ELF-1 (cell line): ENCODE measurements at places on chromosomes 7 and 10.

GRCh38 chr7:72268796-72269195, 143.3 kb downstream of the CALN1 start:
- DNase-seq = no peak

DNA sequence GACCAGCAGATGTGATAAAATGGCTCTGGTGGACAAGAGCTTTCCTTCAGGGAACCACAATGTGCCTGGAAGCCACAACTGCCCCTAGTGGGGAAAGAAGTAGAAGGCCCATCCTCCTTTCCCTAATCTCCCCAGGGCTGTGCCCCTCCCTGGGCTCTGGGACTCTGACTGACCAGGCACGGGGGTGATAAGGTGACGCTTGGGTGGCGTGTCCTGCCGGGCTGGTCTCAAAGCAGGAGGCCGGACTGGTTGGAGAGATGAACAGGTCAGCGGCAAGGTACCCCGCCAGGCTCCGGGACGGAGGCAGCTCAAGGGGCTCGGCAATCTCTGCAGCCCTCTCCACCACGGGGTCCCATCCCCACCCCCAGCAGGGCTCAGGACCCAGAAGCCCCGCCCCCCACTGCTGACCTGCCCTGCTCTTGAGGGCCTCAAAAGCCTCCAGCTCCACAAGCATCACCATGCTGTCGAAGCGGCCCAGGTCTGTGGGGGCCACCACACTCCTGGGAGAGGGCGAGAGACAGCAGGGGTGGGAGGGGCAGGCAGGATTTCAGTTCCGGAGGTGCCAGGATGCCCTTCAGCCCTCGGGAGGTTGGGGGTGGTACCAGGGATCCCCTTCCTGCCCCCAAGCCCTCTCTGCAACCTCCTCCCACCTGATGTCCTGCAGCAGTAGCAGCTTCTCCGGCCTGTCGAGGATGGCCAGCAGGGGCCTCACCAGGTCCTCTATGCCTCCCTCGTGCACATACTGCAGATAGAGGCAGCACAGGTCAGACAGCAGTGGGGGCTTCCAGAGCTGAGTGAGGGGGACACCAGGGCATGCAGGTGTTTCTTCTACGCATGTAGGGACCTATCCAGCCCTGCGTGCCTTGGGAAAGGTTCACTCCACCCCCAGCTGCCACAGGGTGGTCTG, 12.2 kb downstream of the LZTS2 start:
- DNase-seq = peak; percentile 61

DNA sequence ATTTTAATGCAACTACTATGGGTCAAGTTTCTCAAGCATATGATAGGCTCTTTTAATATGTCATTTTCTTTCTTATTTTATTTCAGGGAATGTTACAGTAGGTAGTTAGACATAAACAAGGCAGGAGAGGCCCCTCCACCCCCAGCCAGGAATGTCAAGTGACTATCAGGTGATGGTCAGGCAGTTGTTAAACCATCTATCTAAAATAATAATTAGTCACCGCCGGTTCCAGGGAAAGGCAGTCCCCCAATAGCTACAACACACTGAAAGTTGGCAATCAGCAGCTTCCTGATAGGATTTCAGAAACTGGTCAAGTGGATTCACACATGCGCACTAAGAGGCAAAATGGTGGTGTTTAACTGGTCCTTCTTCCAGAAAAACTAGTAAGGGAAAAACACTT, 9.3 kb downstream of the OLAH start:
- no peak for DNase-seq

GRCh38 chr7:95508780-95509179, 23.0 kb downstream of the ASB4 start:
- DNase-seq = no peak

- DNase-seq = no peak
Measured at GRCh38 chr7:117698018-117698417, 175.2 kb downstream of the CTTNBP2 start.

DNA sequence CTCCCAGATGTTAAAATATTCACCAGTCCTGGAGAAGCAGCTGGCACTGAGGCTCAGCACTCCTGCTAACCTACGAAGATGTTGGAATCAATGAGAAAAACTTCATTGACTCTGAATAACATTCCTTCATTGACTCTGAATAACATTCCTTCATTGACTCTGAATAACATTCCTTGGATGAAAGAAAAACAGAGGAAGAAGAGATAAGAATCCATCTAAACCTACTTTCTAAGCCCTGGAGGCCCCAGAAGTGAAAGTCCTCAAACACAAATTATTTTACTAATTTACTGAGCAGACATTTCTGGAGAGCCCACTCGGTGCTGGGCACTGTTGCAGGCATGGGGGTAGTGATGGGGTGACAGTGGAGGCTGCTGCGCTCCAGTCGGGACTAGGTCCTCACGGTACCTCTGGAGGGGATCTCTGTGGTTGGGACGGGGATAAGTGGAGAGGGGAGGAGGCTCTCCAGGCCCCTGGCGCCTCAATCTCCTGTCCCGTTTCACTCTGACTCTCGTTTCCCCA, 254.1 kb downstream of the WDR37 start:
- DNase-seq = peak; percentile 51

DNA sequence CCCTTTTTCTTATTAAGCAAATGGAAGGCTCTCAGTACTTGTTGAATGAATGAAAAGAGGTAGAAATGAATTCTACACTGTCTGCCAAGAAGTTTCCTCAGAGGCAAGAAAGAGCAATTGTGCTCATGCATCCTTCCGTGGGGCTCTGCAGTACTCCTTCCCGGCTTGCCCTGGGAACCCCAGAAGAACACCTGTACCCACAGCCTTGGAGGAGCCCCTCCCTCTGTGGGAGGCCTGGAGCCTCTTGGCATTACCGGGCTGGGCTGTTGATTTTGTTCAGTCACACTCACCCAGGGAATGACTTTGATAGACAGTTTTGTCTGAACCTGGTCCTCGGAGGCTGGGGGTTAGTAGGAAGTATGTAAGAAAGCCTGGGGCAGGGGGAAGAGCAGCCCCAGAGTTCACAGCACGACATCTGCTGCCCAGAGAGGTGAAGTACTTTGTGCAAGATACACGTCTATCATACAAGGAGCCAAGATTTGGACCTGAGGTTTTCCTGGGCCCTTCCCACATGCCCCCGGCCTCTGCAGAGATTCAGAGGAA, 134.8 kb upstream of the GDF10 start:
- DNase-seq = no peak

DNA sequence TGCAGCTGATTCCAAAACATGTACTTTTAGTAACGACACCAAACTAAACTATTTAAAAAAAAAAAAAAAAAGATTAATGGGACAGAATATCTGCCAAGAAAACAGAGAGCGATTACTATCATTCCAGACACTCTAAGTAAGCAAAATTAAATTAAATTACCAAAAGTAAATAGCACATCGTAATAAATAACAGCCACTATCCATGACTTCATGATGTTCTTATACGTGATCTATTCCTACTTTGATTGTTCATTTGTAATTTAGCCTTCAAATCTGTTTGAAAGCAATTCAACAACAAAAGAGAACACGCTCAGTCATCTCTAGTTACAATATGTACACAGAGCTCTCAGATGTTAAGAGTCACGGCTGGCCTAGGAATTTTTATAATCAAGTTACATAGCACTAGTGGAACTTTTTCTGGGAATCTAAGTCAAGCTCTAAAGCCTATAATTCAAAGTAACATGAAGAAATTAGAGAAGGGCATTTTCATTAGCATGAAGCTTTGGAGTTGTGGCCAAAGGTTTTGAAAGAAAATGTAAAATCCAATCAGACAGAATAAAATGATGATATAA, 241.7 kb upstream of the NEBL start:
- DNase-seq = no peak

GRCh38 chr10:47440207-47440606, 43.7 kb downstream of the ANXA8 start:
- DNase-seq = peak; percentile 37

DNA sequence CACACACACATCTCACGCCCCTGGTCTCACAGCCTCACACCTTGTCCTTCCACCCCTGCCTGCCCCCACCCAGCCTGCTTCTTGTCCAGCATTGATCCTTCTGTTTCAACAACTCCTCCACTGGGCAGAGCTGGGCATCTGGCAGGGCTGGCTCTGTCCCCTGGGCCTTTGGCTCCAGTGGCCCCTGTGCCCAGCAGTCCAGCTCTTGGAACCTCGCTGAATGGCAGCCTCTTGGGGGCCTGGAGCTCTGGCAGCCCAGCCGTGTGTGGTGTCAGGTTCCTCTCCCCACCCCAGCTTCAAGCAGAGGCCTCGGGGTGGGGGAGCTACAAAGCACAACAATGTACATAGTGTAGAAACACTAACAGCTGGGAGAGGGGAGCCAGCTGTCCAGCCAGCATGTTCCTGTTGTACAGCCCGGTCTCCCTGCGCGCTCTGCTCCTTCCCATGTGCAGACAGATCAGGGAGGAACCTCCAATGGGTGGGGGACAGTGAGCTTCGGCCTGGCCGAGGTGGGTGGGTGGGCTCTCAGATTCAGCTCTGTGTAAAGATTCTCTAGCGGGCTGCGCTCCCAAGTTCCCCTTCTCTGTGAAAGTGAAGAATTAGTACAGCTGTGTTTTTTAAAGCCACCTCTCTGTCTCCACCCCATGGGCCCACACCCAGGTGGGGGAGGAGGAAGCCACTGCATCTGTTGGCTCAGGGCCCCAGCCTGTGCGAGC, 19.4 kb downstream of the ZMIZ2 start:
- DNase-seq = no peak

DNA sequence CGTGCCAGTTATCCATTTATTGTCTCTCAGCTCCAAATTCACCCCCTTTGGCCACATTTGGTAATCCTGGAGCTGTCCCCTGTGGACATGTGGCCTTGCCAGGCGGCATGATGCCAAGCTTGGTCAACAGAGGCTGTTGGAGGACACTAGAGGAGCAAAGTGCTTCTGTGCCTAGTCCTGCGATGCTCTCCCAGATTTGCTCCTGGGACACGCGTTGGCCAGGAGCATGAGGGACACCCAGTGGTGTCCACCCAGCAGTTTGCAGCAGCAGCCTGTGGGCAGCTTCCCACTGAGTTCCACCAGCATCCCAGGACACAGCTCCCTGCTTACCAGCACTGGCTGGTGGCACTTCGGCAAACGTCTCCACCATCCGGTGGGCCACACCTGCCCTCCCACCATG, 55.5 kb upstream of the STEAP1B start:
- DNase-seq = no peak

GRCh38 chr7:105677817-105678573, 96.7 kb upstream of the EFCAB10 start:
- no peak for DNase-seq

- no peak for DNase-seq
Measured at GRCh38 chr10:123883673-123884320, 7.8 kb downstream of the CPXM2 start.

DNA sequence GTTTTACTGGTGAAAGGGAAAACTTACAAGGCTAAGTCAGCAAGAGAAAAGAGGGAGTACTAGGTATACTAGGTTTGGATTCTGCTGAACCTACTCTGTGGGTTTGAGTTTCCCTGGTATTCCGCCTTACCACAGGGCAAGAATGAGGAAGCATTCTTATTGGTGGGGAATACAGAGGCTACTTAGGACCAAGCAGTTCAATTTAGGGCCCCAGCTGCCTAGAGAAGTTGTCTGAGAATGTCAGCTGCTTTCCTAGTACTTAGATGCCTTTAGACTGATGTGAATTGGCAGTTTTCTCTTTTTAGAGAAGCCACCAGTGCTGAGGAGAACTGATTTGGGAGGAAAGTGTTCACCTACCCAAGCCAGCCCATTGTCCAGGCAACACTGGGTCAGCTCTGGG, 409.0 kb upstream of the LRGUK start:
- no peak for DNase-seq

GRCh38 chr10:79459243-79459642, 13.8 kb upstream of the ZCCHC24 start:
- no peak for DNase-seq

GRCh38 chr7:108034586-108034985, 31.6 kb upstream of the LAMB1 start:
- DNase-seq = peak; percentile 46

DNA sequence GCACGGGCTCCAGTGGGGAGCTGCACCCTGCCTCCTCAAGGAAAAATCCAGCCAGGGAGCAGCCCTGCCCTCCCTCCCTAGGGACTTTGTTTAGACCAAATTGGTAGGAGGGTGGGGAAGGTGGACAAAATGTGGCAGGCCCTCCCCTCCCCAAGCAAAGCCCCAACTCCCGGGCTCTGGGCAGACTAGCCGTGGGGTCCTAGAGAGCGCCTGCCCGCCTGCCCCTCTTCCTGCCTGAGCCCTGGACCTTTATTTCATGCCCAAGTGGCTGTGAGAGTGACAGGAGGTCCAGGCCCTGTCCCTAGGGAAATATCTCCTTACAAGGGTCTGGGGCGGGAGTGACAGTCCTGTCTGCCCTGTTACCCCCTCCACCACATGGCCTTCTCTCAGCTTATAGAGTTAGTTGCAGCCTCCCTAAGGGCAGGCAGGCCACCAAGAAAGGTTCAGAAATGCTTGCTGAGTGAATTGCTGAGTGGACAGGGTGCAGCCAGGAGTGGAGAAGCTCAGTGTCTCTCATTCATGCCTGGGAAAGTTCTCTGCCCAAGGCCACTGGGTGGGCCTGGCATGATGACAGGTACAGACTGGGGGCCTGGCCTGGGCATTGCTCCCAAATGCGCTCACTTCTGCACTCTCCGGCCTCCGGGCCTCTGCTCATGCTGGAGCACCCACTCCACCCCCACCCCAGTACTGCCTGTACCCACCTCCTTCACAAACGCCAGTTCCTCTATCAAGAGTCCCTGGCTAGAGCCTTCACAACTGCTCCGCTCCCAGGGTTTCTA, 25.2 kb downstream of the DNAJB12 start:
- DNase-seq = no peak

- DNase-seq = no peak
Measured at GRCh38 chr7:92824901-92825480, 11.4 kb downstream of the CDK6 start.

DNA sequence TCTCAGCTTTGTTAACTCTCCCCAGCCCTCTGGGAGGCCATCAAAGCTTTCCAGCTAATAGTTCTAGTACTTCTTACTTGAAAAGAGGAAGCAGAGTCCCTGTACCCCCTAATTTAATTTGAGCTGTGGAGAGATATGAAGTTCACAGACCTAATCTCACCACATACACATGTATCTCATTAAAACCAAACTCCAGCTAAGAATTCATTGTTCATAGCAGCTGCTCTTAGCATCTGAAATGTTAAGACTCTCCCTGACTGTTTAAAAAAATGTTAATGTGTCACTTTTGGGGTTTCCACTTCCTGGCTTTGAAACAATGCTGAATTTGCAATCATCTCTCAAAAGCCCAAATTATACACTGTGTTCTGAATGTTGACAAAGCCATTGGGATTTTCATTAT, 16.2 kb upstream of the MRC1 start:
- DNase-seq = no peak

DNA sequence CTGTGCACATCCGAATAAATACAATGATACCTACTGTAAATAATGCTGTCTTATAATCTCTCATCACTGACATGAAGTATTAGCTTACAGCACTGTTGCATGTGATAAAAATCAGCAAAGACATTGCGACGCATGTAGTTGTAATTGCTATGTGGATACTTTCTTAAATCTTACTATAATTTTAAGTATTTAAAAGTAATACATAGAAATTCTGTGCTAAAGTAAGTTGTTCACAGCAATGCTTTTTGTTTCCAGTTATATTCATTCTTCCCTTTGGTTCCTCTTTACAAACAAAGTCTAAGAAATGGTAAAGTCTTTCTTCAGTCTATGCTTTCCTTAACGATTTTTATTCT, 113.7 kb upstream of the DGKB start:
- DNase-seq = no peak

- DNase-seq = no peak
Measured at GRCh38 chr7:19963695-19964094, 190.3 kb upstream of the TMEM196 start.

GRCh38 chr7:54354436-54354835, 187.7 kb upstream of the VSTM2A start:
- DNase-seq = no peak

- DNase-seq = no peak
Measured at GRCh38 chr7:55381696-55382095, 16.6 kb downstream of the LANCL2 start.

- no peak for DNase-seq
Measured at GRCh38 chr7:128939861-128940410, 2.2 kb downstream of the IRF5 start.
